ENCODE measurements at places on chromosomes 4 and X. TPM values are rescaled to one million over a fixed set of nuclear protein-coding genes. Genes with fewer than 3 reads are reported as not detected.

RHOH gene
- 262 TPM for polyA plus RNA-seq

GRIA3 gene
- polyA plus RNA-seq: not detected

TRIML1 gene
- not detected for polyA plus RNA-seq

SPANXN4 gene
- not detected for polyA plus RNA-seq

LINC00632 gene
- not detected for polyA plus RNA-seq

ANK2 gene
- not detected for polyA plus RNA-seq

CYLC1 gene
- not detected for polyA plus RNA-seq

PRRG3 gene
- not detected for polyA plus RNA-seq

RENBP gene
- polyA plus RNA-seq: not detected

FAM47E gene
- polyA plus RNA-seq: not detected

CRLF2 gene
- polyA plus RNA-seq: not detected

UGT2B10 gene
- polyA plus RNA-seq: not detected

GRCh38 chr4:110138551-110138950 is 59.9 kb downstream of the ELOVL6 start:
- H3K27me3 ChIP-seq: no peaks in the 10 kb centered on the region
- H3K27ac ChIP-seq: no peak overlapping the region
- no peak overlapping the region for H3K4me3 ChIP-seq
- H3K36me3 ChIP-seq: no peaks in the 10 kb centered on the region
- DNase-seq: no peak
- H3K4me1 ChIP-seq: no peaks in the 10 kb centered on the region

DNA sequence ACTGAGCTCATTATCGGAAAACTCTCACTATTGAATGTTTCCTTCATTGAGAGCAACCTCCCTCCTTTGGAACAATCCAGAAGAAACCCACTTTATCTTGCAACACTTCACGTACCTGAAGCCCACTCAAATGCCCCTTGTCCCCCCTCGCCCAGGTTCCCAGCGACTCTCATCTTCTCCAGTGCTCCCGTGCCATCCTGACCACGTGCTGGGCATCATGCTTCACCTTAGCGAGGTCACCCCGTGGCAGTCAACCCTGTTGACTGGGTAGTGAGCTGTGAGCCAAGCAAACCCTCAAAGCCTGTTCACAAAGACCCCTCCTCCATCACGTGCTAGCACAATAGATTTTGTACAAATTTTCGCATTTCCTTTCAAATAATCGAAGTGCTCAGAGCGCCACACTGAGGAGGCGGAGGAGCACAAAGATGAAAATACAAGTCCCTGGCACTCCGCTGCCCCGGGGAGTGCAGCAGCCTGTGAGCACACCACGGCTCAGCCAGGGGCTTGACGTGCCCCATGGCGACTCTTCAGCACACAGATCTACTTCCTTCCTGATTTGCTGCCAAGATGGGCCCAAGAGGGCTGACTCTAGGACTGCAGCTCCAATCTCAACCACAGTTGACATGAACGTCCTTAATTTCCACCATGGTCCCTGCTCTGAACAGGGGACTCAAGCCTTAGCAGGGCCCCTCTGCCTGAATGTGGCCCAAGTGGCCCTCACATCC is 15.6 kb downstream of the PDZD4 start:
- H3K27me3 ChIP-seq: no peaks in the 10 kb centered on the region
- no peak for DNase-seq
- H3K36me3 ChIP-seq: no peaks in the 10 kb centered on the region
- no peak overlapping the region for H3K27ac ChIP-seq

DNA sequence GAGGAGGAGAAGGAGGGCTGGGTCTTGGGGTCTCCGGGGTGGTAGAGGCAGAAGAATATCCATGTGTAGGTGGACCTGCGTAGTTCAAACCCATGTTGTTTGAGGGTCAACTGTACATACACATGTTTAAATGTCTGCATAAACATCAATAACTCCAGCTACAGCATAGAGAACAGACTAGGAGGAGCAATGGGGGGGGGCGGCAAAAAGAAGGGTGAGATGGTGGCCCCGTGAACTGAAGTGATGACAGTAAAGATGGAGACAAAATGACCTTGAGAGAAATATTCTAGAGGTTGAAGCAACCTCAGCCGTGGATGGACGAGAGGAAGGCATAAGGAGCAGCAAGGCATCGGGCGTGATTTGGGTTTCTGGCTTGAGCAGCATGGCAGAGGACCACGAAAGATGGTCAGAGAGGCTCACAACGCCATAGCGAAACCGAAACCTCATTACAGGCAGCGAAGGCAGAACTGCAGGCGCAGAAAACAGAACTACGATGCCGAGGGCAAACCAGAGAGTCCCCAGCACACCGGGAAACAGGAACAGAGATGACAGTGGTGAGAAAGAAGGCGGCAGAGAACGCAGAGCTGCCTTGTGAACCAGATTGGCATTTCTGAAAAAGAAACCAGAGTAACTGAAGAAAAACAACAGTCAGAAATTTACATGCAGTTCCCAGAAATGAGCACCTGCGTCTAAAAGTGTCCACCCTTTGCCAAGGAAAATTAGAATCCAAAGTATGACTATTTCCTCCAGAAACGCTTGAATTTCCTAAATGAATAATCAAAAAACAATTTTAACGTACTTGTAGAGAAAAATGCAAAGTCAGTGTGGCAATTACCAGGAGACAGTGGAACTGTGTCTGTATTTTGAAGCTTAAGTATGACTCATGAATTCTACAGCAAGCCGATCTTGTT is 50.3 kb upstream of the ENPP6 start:
- peak overlapping the region; percentile 53 for H3K4me3 ChIP-seq
- H3K36me3 ChIP-seq: no peaks in the 10 kb centered on the region
- peaks cover 20% of the 10 kb centered on the region for H3K4me1 ChIP-seq
- H3K27ac ChIP-seq: peak overlapping the region; percentile 80
- DNase-seq: peak; percentile 73
- H3K27me3 ChIP-seq: no peaks in the 10 kb centered on the region

GRCh38 chr4:83757121-83757621 is 221.3 kb downstream of the GPAT3 start:
- no peak for DNase-seq
- H3K4me1 ChIP-seq: no peaks in the 10 kb centered on the region
- H3K36me3 ChIP-seq: no peaks in the 10 kb centered on the region
- no peaks in the 10 kb centered on the region for H3K27me3 ChIP-seq

DNA sequence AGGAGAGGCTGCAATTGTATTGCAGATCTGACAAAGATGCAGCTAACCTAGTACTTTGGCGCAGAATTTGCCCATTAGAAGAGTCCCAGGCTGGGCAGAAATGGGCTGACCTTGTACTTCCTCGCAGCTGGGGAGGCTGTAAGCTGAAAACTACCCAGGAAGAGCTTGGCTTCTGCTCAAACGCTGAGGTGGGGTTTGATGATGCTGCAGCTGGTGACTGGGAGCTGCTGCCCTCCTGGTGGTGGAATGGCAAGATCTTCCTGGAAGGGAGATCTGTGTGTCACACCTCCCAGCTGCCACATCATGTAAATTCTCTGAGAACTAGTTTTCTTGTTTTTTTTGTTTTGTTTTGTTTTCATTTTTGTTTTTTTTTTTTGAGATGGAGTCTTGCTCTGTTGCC is 17.4 kb downstream of the CCNG2 start:
- H3K4me1 ChIP-seq: no peaks in the 10 kb centered on the region
- H3K36me3 ChIP-seq: no peaks in the 10 kb centered on the region
- no peak overlapping the region for H3K27ac ChIP-seq
- DNase-seq: no peak

- peaks cover 60% of the 10 kb centered on the region for H3K4me1 ChIP-seq
- H3K27ac ChIP-seq: no peak overlapping the region
- no peaks in the 10 kb centered on the region for H3K27me3 ChIP-seq
- H3K36me3 ChIP-seq: no peaks in the 10 kb centered on the region
- no peak overlapping the region for H3K4me3 ChIP-seq
- peak; percentile 51 for DNase-seq
These were observed 5.6 kb upstream of the TXK start for GRCh38 chr4:48139691-48140090.

- H3K4me3 ChIP-seq: no peak overlapping the region
- no peaks in the 10 kb centered on the region for H3K36me3 ChIP-seq
- no peaks in the 10 kb centered on the region for H3K4me1 ChIP-seq
- no peaks in the 10 kb centered on the region for H3K27me3 ChIP-seq
- no peak overlapping the region for H3K27ac ChIP-seq
These were observed 96.7 kb upstream of the RAPGEF2 start for GRCh38 chr4:159006202-159006601.

GRCh38 chrX:107324493-107325310 is 118.3 kb downstream of the DNAAF6 start:
- no peaks in the 10 kb centered on the region for H3K4me1 ChIP-seq
- H3K4me3 ChIP-seq: no peak overlapping the region
- H3K36me3 ChIP-seq: no peaks in the 10 kb centered on the region
- no peaks in the 10 kb centered on the region for H3K27me3 ChIP-seq
- no peak for DNase-seq

GRCh38 chr4:82499738-82500434 is 61.9 kb downstream of the TMEM150C start:
- no peak overlapping the region for H3K4me3 ChIP-seq
- no peak for DNase-seq
- H3K27me3 ChIP-seq: no peaks in the 10 kb centered on the region
- no peaks in the 10 kb centered on the region for H3K4me1 ChIP-seq

GRCh38 chrX:38126179-38126578 is 94.5 kb downstream of the SRPX start:
- H3K27me3 ChIP-seq: no peaks in the 10 kb centered on the region
- H3K36me3 ChIP-seq: no peaks in the 10 kb centered on the region
- DNase-seq: no peak
- H3K27ac ChIP-seq: no peak overlapping the region
- H3K4me3 ChIP-seq: no peak overlapping the region
- H3K4me1 ChIP-seq: no peaks in the 10 kb centered on the region

DNA sequence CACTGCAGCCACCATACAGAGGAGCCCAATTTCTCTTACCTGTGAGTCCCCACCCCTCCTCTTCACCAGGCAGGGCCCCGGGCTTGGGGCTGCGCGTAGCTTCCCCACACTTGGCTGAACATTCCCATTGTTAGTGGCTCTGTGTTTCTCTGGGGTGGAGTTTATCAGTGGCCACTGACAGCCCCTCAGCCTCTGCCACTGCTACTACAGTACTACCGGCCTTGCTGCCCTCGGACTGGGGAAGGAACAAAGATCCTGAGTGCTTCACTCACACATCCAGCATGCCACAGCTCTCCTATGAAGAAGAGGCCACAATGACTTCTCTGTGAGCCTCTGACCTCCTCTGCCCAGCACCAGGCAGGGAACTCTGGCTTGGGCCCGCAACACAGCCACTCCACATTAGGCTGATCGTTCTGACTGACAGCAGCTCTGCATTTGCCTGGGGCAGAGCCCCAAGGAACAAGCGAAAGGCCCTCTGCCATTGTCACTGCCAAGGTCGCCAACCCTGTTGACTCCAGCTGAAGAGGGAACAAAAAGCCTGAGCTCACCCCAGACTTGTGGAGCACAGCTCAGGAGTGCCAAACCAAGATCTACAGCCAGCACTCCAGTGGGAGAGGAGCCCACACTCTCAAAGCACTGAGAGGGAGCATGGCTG is 24.0 kb downstream of the ABCB7 start:
- no peak overlapping the region for H3K27ac ChIP-seq
- H3K4me1 ChIP-seq: no peaks in the 10 kb centered on the region
- H3K36me3 ChIP-seq: no peaks in the 10 kb centered on the region
